ENCODE measurements at places on chromosomes 3 and 15. TPM values are rescaled to one million over a fixed set of nuclear protein-coding genes. Genes with fewer than 3 reads are reported as not detected.

The GUCA1C gene
- not detected for total RNA-seq

The TLR9 gene
- total RNA-seq: not detected

The TMEM212 gene
- not detected for total RNA-seq

The BCL2A1 gene
- total RNA-seq: not detected

The IGSF10 gene
- 5.3 TPM for total RNA-seq

The BNC1 gene
- 1.2 TPM for total RNA-seq

The BFSP2 gene
- total RNA-seq: not detected

The NR2E3 gene
- total RNA-seq: 0.92 TPM

The AP3B2 gene
- not detected for total RNA-seq

The ZIC1 gene
- 0.07 TPM for total RNA-seq

The CLRN1 gene
- total RNA-seq: not detected

Data from thoracic aorta (tissue), 2 donors.